Activated CD4-positive, alpha-beta memory T cell treated with anti-CD3 and anti-CD28 coated beads for 36 hours (primary cell): ENCODE measurements at places on chromosomes 16 and 17.

DNA sequence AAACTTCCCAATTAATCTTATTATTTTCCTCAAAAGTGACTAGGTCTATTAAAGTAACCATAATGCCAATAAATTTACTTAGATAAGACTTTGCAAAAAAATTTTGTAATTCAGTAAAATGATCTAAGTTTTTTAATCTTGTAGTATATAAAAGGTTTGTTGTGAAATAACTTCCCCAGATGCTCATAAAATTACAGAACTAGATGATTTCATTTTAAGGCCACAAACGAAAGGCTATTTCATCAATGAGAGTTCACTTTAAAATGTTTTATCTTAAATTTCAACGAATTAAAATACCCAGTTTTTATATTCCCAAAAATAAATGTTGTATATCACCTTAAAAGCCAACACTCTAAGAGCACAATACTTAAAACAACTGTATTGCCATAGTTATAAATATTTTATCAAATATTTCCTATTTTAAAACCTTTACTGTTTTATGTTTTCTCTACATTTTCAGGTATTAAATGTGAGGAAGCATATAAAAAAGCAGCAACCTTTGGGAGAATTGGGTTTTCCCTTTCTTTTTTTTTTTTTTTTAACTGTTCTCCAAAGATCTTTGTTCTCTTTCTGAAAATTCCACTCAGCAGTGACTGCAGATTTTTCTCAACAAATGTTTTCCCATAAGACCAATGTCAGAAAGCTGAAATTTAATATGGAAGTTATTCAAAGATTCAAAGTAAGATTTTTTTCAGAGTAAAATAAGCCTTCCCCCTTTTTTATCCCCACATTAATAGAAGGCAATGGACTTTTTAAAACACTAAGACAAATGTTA, 169.9 kb downstream of the CYB561 start:
- DNase-seq, result no peak

DNA sequence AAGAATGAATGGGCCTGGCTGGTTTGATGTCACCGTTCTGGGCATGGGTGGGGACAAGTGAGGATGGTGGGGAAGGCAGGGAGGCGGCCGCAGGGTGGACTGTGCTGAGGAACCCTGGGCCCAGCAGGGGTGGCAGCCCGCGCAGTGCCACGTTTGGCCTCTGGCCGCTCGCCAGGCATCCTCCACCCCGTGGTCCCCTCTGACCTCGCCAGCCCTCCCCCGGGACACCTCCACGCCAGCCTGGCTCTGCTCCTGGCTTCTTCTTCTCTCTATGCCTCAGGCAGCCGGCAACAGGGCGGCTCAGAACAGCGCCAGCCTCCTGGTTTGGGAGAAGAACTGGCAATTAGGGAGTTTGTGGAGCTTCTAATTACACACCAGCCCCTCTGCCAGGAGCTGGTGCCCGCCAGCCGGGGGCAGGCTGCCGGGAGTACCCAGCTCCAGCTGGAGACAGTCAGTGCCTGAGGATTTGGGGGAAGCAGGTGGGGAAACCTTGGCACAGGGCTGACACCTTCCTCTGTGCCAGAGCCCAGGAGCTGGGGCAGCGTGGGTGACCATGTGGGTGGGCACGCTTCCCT, 6.5 kb upstream of the SERPINF1 start:
- DNase-seq, result no peak

DNA sequence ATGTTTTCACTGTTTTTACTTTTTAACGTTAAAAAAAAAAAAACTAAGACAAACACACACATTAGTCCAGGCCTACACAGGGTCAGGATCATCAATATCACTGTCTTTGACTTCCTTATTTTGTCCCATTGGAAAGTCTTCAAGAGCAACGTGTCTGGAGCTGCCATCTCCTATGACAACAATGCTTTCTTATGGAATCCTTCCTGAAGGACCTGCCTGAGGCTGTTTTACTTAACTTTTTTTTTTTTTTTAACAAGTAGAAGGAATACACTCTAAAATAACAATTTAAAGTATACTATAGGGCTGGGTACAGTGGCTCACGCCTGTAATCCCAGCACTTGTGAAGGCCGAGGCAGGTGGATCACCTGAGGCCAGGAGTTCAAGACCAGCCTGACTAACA, 71.8 kb upstream of the BCAR1 start:
- DNase-seq, result no peak

DNA sequence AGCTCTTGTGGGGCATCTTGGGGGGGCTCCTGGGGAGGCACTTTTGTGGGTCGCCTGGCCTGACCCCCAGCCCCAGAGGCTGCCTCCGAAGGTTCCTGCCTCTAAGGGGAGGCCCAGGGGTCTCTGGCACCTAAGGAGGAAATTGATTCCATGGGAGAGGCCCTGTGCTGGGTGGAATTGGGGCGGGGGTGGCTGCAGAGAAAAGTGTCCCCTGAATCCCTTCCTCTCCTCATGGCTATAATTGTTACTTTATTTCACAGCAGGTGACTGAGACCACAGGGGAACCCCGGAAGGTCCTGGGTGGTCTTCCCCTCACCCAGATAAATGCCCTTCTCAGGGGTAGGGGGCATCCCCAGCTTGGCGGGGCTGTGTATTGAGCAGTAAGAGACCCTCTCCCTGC, 3.1 kb downstream of the GLIS2 start:
- DNase-seq, result no peak

- peak; percentile 38 for DNase-seq
These were observed 4.3 kb upstream of the TLCD2 start for GRCh38 chr17:1714427-1714979.

DNA sequence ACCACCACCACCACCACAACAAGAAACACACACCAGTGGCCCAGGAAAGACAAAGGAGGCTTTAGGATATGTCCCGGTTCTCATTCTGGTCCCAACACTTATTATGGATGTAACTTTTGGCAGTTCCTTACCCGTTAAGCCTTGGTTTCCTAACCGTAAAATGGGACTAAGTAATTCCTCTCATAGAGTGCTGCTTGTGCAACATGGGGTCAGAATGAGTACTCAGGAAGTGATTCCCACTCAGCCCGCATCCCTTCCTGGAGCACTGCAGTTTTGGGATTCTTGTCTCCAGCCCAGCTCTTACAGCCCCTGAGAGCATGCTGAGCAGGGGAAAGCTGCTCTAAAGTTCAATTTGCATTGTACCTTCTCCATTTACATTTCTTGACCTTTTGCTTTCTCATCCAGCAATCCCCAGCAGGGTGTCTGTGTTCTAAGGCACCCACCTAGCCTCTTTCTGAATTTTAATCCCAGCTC, 262.6 kb downstream of the PRKCA start:
- DNase-seq, result no peak

DNA sequence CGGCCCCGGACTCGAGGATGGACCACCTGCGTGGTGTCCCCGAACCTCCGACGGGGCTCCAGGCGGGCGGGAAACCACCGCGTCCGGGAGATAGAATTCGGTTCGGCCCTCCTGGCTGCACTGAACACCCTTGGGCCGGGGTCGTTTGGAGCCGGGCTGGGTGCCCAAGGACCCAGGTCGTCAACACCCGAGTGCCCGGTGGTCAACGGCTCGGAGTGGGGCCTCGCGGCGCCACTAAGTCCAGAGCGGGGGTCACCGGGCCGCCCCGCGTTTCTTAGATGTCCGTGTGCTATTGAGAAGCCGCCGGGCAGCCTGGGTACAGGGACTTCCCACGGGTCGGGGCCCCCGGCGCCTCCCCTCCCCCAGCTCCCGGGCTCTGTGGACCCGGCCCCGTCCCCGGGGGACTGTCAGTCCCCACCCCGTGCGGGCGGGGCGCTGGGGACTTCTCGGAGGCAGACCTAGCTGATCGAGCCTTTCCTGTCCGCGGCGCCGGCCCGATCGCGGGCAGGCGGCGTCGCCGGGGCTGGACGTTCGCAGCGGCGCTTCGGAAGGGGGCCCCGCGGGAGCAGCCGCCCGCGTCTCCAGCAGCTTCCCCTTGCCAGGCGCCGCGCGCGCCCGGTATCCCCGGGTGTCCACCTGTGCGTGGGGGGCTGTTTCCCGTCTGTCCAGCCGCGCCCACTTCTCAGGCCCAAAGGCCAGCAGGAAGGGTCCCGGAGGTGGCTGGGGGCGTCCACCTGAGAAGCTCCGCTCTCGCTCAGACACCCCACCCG, 655 bp upstream of the NPTX1 start:
- no peak for DNase-seq

DNA sequence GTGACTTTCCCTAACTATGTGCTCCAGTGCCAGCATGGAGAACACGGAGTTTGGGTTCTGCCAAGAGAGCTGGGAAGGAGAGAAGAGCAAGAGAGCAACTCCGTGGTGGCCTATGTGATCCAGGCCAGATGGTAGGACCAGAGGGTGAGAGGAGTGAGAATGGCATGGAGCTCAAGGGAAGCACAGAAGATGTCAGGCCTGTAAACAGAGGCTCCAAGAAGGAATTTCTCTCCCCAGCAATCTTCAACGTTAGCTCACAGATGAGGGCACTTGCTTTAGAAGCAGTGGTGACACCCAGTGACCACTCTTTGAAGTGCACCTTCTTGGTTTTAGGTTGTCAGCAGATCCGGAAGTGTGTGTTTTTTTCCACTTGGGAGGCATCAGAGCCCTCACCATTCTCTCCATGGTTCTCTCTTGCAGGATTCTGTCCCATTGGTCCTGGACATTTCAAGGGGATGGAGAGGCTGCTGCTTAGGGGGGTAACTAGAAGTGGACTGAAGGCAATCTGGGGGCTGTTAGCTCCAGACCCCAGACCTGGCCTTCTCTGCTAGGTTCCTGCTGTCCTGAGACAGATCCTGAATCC, 18.1 kb upstream of the TMEM98 start:
- DNase-seq, result peak; percentile 79

GRCh38 chr17:9242497-9242881, 221.2 kb downstream of the NTN1 start:
- DNase-seq, result no peak

- no peak for DNase-seq
These were observed 9.6 kb downstream of the GSE1 start for GRCh38 chr16:85622683-85623082.

GRCh38 chr16:52578007-52578828, 31.3 kb upstream of the TOX3 start:
- DNase-seq, result no peak

DNA sequence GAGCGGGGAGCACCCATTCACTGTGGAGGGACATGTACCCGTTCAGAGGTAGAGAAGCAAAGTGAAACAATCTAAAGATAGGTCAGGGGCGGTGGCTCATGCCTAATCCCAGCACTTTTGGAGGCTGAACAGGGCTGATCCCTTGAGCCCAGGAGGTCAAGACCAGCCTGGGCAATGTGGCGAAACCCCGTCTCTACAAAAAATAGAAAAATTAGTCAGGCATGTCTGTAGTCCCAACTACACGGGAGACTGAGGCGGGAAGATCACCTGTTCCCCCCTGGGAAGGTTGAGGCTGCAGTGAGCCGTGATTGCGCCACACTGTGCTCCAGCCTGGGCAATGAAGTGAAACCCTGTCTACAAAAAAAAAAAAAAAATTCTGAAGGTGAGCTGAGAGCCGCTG, 21.7 kb downstream of the MYL4 start:
- DNase-seq, result no peak

- peak; percentile 96 for DNase-seq
These were observed 25.7 kb downstream of the MRC2 start for GRCh38 chr17:62653002-62653825.

DNA sequence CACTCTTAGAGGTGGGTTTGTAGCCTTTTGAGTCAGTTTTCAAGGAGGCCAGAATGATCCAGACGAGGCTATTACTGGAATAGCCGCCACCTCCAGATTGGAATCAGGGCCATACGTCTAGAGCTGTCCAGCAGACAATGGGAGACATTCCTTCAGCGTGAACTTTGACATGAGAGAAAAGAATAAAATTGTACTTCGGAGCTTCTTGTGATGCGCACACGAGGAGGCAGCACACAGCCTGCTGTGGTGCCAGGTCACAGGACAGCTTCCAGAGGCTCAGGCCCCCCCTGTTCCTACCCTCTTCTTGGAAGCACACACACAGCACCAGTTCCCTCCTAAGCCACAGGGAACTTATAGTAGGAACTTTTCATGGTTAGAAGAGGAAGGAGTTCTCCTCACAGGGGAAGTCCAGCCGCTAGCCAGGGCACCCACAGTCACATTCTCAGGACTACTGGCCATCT, 81.0 kb downstream of the VPS53 start:
- no peak for DNase-seq

GRCh38 chr17:80968602-80969029, 23.0 kb upstream of the CHMP6 start:
- DNase-seq, result no peak

GRCh38 chr16:26594666-26595065, 472.1 kb upstream of the C16orf82 start:
- no peak for DNase-seq

DNA sequence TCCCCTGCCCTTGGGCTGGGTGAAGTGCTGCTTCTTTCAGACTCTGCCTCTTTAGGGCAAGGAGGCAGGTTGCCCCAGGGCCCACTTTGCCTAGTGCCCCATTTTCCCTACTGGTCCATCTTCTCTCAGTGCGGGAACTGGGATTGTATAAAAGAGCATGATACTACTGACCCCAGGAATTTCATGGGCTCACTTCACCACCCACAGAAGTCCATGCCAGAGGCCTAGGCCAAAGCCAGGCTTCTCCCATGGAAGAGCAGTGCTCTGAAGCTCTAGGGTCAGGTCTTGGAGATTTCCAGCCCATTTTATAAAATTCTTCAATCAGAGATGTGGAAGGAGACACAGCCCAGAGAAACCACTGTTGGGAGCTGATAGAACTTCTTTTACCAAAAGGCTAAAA, 5.7 kb downstream of the CACNG1 start:
- DNase-seq, result no peak

GRCh38 chr17:3944485-3945388, 19.5 kb downstream of the ATP2A3 start:
- peak; percentile 52 for DNase-seq

DNA sequence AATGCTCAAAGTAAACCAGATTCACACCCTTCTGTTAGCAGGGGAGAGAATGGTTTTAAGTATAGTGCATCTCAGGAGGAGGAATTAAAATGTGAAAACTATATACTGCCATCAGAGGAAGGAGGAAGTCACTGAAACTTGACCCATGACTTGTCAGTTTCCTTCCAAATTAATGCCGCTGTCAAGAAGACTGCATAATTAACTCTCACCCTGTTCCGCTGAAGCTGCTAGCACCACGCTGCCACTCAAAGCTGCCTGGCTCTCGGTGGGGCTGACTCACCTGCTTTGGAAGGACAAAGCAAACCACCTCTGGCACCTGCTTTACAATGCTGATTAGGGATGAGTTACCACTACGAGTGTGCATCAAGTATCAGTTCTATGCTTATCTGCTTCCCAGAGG, 37.8 kb upstream of the ULK2 start:
- no peak for DNase-seq
